GM04504 (cell line): ENCODE measurements at places on chromosomes 6 and 20.

- DNase-seq: no peak
Measured at GRCh38 chr6:99120641-99121040, 172.9 kb upstream of the FBXL4 start.

DNA sequence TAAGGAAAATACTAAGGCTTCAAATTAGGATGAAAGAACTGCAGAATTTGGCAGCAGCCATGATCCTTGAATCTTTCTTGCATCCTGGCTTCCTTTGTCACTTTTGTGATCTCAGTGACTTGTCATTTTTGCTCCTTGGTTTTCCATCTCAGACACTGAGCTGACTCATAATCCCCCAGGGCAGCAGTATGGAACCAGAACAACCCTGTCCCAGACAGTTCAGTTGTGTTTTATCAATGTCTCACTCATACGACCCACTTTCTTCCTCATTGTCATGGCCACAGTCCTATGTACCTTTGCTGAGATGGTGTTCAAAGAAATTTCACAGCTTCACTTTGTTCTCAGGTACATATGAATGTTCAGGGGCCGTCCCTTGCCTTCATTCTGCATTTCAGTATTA lies 488.5 kb upstream of the BTBD3 start:
- no peak for DNase-seq

DNA sequence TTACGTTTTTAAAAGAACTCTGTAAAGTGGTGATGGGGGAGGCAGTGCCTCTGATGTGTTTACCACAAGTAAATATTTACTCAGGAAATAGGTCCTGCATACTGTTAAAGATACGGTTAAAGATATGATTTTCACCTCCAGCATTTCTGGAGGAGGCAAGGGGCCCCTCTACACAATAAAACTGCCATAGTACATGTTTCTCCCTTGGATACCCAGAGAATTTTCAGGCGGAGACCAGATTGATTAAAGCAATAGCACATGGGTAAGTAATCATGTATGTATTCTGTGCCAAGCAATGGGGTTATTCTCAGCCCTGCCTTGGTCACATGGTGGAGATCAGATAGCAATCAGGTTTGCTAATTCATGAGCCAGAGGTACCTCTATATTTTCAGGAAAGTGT lies 9.6 kb downstream of the RIPOR2 start:
- DNase-seq: no peak

DNA sequence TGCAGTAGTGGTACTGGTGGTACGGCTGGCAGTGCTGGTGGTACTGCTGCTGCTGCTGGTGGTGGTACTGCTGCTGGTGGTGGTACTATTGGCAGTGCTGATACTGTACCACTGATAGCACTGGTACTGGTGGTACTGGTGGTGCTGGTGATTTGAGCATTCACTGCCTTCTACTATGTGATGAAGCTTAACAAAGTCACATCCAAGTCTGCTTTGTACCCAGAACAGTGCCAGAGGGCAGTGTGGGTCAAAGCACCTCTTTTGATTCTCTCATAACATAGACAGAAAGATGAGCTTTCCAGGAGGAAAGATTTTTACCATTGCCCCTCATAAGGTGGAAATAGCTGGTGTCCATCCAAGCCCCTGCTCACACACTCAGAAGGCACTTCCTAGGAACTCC lies 48.7 kb downstream of the ANKRD6 start:
- DNase-seq: no peak

DNA sequence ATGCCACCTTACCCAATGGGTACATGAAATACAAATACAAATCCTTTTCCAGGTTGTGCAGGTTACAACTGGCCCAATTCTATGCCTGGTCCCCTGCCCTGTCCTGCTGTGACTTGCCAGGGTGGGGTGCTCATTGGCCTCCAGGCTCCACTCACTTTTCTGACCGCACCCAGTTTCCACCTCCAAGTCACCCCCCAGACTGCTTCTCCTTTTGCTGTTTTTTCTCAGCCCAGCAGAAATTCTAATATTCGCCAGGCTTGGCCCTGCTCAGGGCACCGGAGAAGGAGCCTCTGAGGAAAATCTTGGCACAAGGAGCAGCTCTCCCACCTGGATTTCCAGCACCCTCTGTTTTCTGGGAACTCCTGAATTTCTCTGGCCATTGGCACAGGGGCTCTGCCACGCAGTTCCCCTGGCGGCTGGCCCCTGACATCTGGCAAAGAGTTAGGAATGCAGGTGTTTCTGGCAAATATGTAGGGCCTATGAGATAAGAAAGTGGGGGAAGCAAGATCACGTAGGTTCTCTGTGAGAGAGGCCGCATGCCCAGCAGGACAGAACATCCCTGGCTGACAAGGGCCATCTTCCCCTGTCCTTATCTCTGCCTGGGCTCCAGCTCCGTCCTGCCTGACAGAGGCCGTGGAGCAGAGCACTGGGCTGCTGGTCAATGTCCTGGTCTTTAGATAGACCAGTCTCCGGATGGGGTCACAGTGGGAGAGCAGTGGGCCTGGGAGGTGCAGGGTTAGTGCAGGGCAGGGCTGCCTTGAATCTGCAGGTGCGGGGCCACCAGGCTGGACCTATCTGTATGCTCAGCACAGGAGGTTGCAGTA lies 2.9 kb upstream of the RAET1E start:
- DNase-seq: no peak

- DNase-seq: no peak
Measured at GRCh38 chr20:13418263-13419229, 197.5 kb downstream of the ISM1 start.

DNA sequence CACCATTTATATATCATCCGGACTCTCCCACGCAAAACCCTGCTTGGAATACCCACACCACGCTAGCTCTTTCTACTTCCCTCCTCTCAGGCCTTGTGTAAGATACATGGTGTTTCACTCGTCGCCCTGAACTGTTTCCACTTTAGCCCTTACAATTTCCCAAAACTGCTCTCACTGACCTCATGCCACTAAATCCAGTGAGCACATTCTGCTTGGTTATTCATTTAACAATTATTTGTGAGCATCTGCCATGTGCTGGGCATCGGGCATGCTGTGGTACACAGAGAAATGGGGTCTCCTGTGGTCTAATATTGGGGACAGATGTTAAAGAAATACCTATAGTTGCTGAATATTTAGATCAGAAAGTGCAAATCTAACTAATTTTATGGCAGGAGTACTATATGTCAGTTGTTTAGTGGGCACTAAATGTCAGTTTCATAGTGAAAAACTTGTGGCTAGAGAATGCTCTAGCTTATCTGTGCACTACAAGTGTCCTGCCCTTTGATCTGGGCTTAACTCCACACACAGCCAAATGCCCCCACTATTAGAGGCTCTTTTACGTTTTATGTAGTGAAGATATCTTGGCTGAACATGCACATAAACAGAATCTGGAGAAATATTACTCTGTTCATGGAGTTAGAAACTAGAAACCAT lies 41.0 kb downstream of the PLEKHG1 start:
- DNase-seq: no peak

DNA sequence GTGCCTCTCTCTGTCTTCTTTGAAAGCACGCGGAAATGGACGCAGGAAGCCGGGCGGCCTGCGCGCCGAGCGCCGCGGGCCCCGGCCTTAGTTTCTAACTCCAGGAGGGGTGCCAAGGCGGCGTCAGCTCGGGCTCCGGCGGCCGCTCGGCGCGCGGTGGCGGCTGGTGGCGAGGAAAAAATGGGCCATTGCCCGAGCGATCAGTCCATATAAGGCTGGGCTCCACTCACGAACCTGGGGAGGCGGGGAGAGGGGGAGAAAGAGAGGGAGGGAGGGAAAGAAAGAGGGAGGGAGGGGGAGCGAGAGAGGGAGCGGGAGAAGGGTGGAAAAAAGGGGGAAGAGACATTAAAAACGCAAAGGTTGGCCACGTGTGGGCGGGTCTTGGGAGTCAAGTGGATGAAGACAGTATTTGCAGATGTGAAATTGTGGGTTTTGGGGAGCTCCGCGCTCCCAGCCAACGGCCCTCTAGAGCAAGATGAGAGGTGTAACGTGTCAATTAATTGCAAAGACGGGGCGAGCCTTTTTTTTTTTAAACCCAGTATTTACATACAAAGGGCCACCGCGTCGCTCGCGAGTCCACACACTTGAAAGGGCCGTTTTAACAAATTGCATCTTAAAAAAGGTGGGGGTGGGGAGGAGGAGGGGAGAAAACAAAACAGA lies at the start of gene NKX2-2:
NKX2-2 (minus strand) TSS at position 184 of the 660 bp plus-strand sequence. CDS start 395 bp downstream, outside the sequence.
- no peak for DNase-seq

DNA sequence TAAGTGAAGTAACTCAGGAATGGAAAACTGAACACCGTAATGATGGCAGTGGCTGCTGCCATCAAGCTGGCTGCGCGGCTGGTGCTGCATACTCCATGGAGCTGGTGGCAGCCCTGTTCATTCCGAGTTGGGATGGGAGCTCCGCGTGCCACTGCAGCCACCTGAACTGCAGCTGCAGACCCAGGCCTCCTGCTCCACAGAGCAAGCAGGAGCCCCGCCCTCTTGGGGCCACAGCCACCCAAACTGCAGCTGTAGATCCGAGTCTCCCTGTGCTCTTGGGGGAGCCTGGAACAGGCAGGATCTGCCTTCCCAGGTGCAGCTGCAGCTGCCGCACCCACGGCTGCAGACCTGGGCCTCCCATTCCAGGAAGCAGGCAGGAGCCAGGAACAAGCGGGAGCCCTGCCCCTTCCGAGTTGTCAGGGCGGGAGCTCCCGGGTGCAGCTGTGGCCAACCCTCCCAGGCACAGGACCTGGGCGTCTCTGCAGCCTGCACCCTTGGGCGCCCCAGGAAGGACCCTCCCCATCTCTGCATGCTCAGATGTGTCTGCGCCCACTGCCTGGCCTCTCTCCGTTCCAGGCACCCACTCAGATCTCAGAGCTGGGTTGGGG lies 120.2 kb downstream of the GMPR start:
- DNase-seq: no peak

DNA sequence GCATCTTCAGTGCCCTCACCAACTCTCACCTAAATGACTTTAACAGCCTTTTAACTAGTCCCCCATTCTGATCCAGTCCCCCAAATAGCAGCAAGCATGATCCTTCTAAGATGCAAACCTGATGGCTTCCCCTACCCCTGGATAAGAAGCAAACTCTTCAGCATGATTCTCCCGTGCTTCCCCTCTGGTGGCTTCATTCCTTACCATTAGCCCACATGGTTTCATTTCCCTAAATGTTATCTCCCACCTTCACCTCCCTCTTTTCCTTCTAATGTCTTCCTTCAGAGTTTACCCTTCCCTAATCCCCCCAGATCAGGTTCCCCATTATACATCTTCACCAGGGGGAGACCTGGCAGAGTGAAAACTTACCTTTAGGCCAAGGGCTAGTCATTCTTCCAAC lies 4.0 kb upstream of the RAB5IF start:
- no peak for DNase-seq

DNA sequence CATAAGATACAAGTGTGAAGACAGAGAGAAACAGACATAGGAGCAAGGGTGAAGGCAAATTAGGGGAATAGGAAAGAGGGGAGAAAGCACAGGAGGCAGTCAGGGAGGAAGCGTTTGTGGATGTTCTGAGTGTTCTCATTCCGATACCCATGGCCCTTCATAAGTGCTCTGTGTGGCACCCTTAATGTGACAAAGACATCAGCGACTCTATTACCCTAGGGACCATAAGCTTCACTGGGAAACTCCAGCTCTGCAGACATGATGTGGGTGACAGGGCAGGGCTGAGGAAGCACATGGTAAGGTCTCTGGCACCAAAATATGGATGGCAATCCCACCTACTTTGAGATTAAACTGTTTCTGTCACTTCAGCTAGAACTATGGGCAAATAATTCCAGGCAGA lies 33.0 kb downstream of the F13A1 start:
- no peak for DNase-seq

DNA sequence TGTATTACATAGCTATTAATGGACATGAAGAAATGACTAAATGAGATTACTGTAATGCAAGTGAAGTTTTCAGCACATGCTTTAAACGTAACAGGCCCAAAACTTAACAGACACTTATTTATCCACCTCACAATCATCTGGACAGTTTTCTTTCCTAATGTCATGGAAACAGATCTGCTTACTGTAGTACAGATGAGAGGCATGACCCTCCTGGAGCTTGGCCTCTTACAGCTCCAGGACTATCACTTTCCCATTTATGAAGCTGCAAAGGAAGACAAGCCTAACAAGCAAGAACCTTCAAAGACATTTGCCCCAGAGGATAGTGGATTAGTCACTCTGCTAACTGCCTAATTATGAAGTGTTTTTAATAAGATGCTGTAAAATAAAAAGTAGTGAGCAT lies 419.3 kb downstream of the PHF3 start:
- no peak for DNase-seq

- DNase-seq: no peak
Measured at GRCh38 chr6:94272327-94272726, 853.0 kb upstream of the EPHA7 start.

GRCh38 chr20:36752582-36752981 lies 6.7 kb upstream of the NDRG3 start:
- DNase-seq: no peak

DNA sequence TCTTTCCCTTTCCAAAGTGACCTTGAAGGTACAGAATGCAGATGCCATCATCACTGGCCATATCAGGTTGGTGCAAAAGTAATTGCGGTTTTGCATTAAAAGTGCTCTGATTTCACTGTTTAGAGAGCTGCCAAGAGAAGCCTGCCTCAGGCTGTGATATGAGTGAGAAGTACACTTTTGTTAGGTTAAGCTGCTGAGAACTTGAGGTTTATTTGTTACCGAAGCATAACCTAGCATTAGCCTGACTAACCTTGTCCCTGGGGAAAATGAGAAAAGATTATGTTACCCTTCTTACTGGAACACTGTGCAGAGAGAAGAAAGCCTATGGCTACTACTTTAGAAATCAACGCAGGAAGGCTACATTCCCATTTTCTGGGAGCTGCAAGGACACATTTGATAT lies 70.5 kb upstream of the RBM24 start:
- no peak for DNase-seq

DNA sequence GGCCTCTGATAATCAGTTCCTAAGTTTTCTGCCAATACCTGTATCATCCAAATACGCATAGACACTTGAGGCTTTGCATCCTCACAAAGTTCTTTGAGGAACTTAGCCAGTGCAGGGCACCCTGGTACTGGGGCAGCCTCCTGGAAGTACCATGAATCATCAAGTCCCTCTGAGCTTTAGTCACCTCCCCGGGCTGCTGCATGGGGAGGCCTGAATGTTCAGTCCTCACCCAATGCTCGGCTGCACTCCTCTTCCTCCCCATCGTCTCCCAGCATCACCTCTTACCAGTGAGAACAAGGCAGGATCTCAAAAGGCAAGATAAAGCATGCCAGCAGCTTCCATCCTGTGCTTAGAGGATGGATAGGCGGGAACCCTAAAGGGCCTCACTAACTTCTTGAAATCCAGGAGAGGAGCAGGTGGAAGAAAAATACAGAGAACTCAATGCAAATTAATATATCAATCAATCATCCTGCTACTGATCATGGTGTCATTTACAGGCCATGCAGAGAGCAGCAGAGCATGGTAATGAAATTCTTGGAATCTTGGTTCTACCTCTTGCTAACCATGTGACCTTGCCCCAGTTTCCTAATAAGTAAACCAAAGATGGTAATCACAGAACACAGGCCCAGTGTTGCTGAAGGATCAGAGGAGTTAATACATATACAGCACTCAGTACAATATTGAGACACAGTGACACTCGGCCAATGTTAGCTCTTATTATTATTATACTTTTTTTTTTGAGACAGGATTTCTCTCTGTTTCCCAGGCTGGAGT lies 4.7 kb upstream of the CCN6 start:
- no peak for DNase-seq

- DNase-seq: no peak
Measured at GRCh38 chr6:7048894-7049293, 58.9 kb upstream of the RREB1 start.
